ENCODE measurements at places on chromosomes 6 and 20.
A peak's percentile ranks its signal among the peaks of the same experiment; 100 is the strongest.

DNA sequence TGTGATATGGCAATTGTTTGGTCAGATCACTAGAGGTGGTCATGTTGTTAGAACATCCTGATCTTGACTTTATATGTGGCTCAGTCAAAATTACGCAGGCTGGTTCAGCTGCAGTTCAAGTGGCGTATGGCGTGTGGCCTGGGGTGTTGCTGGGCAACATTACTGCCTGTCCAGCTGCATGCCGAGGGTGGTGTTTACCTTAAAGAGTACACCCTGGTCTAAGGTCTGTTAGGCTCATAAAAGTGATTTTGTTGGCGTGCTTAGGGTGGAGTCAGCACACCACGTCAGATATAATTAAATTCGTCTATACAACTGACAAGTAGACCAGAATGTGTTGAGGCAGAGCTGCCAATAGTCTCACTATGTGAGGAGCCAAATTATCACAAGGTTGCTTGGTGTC is 55.6 kb upstream of the NEDD9 start:
- DNase-seq, result no peak

DNA sequence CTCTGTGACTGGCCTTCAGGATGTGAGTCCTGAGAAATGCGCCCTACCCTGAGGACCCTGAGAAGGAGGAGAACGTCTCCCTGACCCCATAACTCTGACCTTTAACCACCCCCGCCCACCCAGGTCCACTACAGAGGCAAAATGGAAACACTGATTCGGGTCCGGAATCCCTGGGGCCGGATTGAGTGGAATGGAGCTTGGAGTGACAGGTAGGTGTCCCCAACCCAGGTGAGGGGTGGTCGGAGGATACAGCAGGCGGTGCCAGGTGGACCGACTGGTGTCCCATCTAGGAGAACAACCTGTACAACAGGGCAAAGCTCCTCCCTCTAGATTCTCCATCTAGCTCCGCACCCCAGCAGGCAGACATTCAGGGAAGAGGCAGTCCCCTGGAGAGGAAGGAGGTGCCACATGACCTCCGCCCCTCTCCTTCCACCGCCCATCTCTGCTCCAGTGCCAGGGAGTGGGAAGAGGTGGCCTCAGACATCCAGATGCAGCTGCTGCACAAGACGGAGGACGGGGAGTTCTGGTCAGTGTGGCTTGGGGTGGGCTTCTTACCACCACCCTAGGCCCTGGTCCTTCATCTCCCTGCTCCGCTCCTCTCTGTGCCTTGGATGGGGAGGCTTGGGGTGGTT is 17.6 kb downstream of the CAPN11 start:
- DNase-seq, result no peak

GRCh38 chr20:12371990-12372389 is 454.3 kb downstream of the BTBD3 start:
- no peak for DNase-seq

- DNase-seq, result no peak
These were observed 728 bp downstream of the PSMA7 start for GRCh38 chr20:62142252-62143080.

- no peak for DNase-seq
These were observed 6.0 kb downstream of the TCF21 start for GRCh38 chr6:133894795-133895358.

GRCh38 chr6:156348424-156348823 is 428.8 kb upstream of the ARID1B start:
- DNase-seq, result no peak

GRCh38 chr6:116714296-116714695 is 33.3 kb downstream of the KPNA5 start:
- no peak for DNase-seq

- no peak for DNase-seq
These were observed 2.2 kb downstream of the SNX21 start for GRCh38 chr20:45835825-45836224.

DNA sequence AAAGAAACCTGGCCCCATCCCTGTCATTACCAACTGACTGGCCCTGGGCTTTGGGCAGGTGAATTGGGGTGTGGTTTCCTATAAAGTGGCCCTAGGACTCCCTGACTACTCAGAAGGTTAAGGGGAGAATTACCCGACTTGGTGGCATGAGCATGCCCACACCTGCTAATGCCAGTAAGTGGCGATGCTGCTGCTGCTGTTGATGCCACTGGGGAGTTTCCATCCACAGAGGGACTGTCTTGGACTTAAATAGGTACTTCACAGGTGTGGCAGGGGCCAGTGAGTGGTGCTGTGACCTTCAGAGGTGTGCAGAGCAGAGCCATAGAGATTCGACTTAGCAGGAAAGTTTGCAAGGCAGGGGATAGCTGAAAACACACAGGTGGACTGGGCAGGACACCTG is 32.6 kb upstream of the MDFI start:
- DNase-seq, result no peak

GRCh38 chr6:143313163-143313562 is 137.3 kb downstream of the ADAT2 start:
- DNase-seq, result no peak

GRCh38 chr6:168045706-168046620 is 33.0 kb downstream of the FRMD1 start:
- no peak for DNase-seq

DNA sequence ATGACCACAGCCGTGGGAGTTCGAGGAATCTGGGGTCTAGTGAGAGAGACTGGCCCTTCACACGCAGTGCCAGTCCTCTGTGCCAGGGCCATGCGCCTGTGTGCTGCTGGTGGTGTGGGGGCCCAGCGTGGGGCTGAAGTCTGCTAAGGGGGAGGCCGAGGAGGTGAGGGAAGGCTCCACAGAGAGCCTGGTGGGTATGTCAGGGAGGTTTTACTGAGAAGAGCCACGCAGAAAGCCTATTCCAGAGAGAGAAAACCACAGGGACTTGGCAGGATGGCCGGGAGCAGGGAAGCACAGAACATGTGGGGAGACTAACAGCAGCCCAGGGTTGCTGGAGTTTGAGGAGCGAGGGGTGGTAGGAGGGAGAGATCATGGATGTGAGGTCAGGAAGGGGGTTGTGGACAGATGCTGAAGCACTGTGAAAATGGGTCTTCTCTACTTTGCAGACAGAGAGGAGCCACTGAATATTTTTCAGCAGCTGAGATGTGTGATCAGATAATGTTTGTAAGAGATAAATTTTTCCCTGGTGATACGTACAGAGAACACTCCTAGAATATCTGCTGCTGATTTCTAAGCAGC is 35.3 kb downstream of the DUSP22 start:
- DNase-seq, result no peak

DNA sequence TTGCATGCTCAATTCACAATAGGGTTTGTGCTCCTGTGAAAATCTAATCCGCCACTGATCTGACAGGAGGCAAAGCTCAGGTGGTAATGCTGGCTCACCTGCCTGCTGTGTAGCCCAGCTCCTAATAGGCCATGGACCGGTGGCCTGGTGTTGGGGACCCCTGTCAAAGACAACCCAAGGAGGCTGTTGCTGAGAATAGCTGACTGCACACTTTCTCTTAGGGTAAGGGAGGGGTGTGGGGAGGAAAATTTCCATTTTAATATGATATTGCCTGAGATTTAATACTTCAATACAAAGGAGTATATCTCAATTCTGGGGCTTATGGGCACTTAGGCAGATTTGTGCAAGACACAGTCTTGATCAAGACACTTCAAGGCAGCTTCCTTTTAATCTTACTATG is 105.8 kb downstream of the ALDH8A1 start:
- DNase-seq, result no peak

GRCh38 chr20:49631856-49632418 is 64.0 kb upstream of the PTGIS start:
- no peak for DNase-seq

GRCh38 chr6:34692280-34692679 is 4.3 kb downstream of the ILRUN start:
- DNase-seq, result no peak

- DNase-seq, result no peak
These were observed 16.1 kb upstream of the HFE start for GRCh38 chr6:26071135-26071534.

- DNase-seq, result no peak
These were observed 175.7 kb upstream of the SNX9 start for GRCh38 chr6:157647261-157647915.

GRCh38 chr6:33995309-33996119 is 150.4 kb downstream of the GRM4 start:
- DNase-seq, result no peak

GRCh38 chr6:104642871-104643270 is 216.8 kb downstream of the HACE1 start:
- DNase-seq, result no peak

DNA sequence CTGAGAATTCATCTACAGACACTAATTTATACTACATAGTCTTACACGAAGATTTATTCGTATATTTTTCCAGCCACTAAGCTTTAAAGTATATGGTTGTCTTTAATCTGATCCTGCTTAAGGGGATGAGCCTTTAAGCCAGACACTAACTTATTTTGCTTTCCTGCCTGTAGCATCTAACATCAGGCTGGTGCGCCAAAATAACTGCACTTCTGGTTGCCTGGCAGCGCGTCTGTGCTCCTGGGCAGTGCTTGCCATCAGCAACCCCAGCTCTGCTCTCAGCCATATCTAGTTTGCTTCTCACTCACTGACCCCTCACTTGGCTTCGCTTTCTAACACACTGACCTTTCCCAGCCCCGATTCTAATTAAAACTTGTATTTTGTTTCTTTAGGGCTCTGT is 21.8 kb downstream of the HMGCLL1 start:
- no peak for DNase-seq

DNA sequence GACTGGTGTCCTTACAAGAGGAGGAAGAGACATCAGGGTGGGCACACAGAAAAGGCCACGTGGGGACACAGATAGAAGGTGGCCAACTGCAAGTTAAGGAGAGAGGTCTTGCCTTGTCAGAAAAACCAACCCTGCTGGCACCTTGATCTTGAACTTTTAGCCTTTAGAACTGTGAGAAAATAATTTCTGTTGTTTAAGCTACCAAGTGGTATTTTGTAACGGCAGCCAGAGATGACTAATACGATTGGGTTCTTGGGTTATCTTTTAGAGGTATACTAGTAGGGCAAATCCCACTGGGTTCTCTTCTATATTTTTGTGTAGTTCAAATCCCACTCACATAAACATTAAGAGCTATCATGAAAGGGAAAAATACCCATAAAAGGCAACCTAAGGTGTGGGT is 31.9 kb upstream of the ZBTB24 start:
- no peak for DNase-seq

DNA sequence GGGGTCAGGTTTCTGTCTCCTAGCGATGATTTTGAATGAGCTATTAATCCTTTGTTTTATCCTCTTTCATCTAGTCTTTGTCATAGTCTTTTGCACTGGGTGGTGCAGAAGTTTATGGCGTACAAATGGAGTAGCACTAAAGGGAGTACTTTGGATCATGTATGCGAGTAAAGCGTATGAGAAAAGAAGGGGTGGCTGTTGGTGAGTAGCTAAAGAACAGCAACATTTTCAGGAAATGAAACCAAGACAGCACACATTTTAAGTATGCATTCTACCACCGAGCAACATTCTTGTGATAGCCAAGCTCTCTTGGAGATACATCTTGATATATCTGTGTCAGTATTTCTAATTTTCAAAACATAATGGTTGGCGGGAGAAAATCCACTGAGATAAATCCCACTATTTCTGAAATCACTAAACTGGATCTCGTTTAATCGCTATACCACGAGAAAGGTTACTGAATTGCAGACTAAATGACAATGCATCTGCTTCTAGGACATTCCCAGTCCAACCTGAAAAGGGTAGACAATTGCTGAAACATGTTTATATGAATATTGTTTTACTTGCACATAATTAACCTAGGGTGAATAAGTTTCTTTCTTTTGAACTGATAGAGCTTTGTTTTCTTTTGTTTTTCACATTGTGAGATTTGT is 196.1 kb downstream of the TRIM27 start:
- no peak for DNase-seq

GRCh38 chr6:169185692-169186485 is 67.8 kb downstream of the THBS2 start:
- DNase-seq, result no peak

GRCh38 chr6:107102414-107102805 is 12.9 kb downstream of the BEND3 start:
- no peak for DNase-seq

GRCh38 chr6:121944354-121944753 is 455.1 kb upstream of the HSF2 start:
- DNase-seq, result no peak

GRCh38 chr6:129542705-129543104 is 167.3 kb downstream of the ARHGAP18 start:
- DNase-seq, result no peak

DNA sequence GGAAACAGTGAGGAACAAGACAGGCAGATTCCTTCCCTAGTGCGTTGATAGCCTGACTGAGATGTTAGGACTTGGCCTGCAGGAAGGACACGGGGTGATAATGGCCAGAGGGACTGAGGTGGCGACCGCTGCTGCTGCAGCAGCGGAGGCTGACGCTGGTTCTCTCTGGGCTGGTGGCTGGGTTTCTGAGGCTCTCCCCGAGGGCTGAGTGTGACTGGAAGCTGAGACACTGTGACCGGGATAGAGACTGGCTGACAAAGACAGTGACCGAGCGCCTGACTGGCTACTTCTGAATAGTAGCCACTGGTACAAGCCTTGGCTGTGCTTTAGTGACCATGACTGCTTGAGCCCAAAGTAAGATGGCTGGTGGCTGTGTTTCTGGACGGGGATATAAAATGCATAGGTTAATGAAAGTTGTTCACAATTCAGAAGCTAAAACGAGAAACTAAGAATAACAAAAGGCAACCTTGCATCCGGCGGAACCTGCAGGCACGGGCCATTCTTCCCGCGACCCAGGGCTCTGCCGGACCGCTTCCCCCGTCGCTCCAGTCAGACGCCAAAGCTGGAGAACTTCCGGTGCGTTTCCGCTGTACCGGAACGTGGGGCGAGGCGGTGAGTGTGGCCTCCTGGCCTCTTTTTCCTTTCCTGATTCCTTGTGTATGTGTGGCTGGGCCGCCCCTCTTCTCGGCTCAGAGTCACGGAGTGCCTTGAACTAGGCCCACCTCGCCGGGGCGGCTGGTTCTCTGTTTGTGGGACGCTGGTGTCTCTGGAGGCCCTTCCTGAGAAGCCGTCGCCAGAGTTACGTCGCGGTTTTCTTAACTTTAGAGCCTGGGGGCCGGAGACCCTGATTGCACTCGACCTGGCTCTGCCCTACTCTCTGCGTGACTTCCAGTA is at the start of gene AAR2:
Gene AAR2, plus strand, starts transcription at position 587 of the 894 bp plus-strand sequence. CDS start 3,391 bp downstream, outside the sequence.
- peak; percentile 62 for DNase-seq

- DNase-seq, result no peak
These were observed 16.5 kb downstream of the RIPOR2 start for GRCh38 chr6:24919056-24919892.

DNA sequence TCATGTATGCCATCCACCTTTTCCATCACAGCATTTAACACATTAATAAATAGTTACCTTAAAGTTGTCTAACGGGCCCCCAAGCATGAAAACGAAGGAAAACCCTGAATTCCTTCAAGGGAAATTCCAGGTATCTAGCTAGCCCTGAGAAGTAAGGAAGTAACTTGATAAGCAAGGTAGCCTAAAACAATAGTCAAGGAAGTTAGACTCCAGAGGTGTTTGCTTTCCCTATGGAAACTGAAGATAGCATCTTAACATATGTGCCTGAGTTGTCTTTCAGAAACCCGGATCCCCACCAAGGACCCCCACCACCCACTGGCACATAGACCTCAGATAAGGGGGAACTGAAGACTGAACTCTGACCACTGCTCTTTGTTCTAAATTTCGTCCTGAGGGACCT is 127.4 kb downstream of the TBXT start:
- DNase-seq, result no peak
